Gastrocnemius medialis (tissue), 4 donors: ENCODE measurements at places on chromosomes 2 and 18. TPM values are rescaled to one million over a fixed set of nuclear protein-coding genes. Genes with fewer than 3 reads are reported as not detected.
A peak's percentile ranks its signal among the peaks of the same experiment; 100 is the strongest.

GRCh38 chr2:105578166-105578565 lies 166.5 kb upstream of the NCK2 start:
- no peak for DNase-seq

DNA sequence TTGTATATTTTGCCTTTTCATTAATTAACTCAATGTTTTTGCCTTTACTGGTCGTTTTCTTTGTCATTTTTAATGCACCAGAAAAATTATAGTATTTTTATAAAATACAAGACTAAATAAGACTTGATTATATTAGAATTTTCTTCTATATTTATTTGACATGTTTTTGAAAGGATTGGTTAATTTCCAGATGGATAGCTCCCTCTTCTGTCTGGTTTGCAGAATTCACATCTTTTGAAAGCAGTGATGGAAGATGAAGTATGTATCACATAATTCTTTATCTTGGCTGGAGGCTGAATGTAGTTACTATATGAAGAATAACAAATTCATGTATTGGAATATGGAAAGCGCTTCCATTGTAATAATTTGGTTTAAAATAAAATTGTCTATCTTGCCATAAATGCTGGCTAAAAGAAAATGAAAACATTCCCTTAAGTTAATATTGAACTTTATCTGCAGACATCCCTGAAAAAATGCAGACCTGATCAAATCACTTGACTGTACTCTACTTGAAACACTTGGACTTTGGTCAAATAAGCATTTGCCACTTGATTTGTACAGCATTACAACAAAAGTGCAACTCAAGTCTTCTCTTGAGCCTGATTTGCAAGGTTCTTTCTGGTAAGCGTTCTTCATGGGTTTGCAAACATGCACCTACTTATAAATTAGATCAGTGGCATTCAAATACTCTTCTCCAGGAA lies 86.3 kb upstream of the EFEMP1 start:
- no peak for DNase-seq

DNA sequence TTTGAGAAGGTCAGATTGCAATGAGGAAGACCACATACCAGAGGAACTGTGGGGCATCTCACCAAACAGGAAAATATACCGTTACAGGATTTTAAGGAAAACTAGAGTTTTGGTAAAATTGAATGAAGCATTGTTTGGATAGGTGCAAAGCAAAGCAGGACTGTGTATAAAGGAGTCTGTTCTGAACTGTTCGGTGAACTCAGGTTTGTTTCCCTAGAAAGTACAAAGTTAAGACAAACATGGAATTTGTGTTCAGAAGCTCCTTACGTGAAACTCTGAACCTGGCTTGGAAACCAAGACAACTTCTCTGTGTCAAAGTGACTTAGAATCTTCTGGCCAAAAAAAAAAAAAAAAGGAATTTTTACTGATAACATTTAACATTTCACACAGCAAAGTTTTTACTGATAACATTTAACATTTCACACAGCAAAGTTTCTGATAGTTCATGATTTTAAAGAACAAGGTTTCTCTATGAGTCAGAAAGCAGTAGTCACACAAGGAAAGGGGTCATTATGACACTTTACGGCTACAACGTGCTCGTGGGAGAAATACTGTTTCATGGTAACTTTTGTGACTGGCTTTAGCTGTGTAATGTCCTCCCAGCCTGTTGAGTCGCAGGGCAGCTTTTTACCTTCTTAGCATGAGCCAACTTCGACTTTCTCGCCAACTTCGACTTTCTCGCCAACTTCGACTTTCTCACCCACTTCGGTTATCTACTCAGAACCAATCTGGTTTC lies 21.2 kb upstream of the TET3 start:
- no peak for DNase-seq

- no peak for DNase-seq
Measured at GRCh38 chr2:67671464-67672450, 274.6 kb downstream of the ETAA1 start.

DNA sequence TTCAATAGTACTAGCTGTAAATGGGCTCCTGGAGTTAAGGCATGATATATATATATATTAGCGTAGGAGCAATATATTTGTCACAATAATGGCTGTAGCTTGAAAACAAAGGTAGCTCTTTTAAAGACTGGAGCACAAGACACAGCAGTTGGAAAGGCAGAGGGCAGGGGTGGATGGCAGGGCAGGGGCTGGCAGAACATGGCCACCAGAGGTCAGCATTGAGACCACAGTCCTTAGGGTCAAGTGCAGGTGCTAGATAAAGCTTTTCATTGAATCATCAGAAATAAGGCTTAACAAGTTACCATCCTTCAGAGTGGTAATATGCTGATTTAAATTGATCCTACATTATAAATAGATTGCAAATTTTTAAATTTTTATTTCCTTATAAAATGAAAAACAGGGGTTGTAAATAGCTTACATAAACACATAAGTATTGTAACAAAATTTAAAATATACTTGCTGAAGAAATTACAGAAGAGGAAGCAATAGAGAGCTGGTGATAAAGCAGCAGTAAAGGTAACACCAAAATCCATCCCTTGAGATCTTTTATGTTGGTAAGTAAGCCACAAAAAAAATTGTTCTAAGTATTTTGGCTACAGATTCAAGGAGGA lies 161.2 kb upstream of the PIEZO2 start:
- peak; percentile 21 for DNase-seq

DNA sequence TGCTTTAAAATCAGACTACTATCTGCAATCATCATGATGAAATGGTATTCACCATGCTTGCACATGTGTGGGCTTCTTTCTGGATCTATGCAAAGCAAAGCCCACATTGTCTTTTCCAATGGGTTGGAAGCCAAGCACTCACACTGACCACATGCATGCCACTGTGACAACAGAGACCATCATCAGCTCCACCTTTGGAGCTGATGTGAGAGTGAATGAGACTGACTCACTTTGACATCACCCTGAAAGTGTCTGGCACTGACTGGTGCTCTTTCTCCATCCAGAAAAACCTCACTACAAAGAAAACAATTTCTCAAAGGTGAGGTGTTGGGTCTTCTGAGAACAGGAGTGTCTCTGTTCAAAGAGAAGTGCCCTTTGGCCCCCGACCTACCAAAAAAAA lies 4.7 kb downstream of the MYO5B start:
- DNase-seq, result no peak

- DNase-seq, result no peak
Measured at GRCh38 chr2:129377078-129377469, 602.4 kb upstream of the RAB6C start.

GRCh38 chr18:62784338-62784965 lies 69.1 kb downstream of the PHLPP1 start:
- no peak for DNase-seq

DNA sequence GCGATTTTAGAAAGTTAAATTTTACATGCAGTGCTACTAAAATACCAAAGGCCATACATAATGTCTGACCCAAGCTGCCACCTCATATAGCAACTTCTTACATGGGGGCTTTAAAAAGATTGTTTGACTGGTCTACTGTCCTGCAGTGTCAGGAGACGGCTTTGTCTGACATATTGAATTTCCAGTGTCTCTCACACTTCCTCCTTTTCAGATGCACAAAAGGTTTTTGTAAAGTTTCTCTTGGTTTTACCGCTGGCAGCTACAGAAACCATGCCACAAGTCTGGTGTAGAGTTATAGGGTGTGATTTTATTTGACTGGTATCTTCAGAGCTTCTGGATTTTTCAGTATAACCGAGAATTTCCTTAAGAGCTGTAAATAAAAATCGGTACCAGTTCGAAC lies 1.1 kb upstream of the ASAP2 start:
- no peak for DNase-seq

- DNase-seq, result no peak
Measured at GRCh38 chr2:42054714-42055430, 7.1 kb downstream of the PKDCC start.

GRCh38 chr18:36265015-36265414 lies 32.5 kb upstream of the FHOD3 start:
- DNase-seq, result no peak

GRCh38 chr18:79952456-79952995 lies 1.1 kb upstream of the SLC66A2 start:
- no peak for DNase-seq

GRCh38 chr2:40199771-40200170 lies 252.1 kb downstream of the SLC8A1 start:
- no peak for DNase-seq

- DNase-seq, result no peak
Measured at GRCh38 chr18:64972545-64972944, 778.3 kb upstream of the CDH7 start.

- DNase-seq, result no peak
Measured at GRCh38 chr2:16729335-16729734, 63.7 kb upstream of the CYRIA start.

DNA sequence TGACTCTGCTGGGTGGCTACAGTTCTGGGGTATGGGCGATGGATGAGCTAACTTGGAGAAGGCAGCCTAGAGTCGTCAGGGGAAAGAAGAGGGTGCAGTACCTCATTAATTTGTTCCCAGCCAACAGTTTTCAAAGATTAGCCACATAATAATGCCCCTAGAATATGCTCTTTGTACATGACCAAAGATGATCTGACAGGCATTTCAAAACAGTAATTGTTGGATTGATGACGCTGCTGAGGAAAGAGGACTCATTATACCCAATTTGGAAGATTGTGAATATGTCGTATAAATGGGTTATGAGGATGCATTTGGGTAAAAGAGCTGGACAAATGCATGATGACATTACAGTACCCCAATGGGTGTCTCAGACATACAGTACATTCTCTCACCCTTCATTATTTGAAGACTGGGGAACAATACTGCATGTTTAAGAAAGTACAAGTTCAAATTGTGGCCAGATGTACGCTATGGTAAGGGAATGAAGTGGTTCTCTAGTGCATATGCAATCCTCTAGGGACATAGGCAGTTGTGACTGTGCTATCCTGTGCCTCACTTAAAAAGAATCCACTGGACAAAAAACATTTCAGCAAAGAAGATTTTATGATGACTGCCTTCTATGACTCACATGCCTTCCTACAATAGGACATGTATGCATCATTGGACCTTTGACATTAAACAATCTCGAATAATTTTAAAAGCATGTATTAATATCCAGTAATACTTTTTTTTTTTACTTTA lies 233.2 kb downstream of the CNTNAP5 start:
- DNase-seq, result no peak

DNA sequence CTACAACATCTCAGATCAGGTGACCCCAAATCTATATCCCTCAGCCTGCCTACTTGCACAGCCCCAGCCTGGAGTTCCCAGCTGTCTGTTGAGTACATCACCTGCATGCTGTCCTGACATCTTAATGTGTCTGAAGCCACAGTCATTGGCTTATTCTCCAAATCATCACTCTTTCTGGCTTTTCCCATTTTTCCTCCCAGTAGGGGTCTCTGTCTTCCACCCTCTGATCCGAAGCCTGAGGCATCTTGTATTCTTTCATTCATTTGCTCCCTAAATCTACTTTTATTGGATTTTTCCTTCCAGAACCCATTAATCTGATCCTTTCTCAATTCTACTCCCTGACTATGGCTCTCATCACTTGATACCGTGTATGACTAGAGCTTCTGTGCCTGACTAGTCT lies 332.9 kb upstream of the DCC start:
- DNase-seq, result no peak

GRCh38 chr2:201279079-201279478 lies 18.7 kb downstream of the CASP8 start:
- no peak for DNase-seq

GRCh38 chr2:181354626-181355025 lies 102.6 kb upstream of the ITGA4 start:
- no peak for DNase-seq

DNA sequence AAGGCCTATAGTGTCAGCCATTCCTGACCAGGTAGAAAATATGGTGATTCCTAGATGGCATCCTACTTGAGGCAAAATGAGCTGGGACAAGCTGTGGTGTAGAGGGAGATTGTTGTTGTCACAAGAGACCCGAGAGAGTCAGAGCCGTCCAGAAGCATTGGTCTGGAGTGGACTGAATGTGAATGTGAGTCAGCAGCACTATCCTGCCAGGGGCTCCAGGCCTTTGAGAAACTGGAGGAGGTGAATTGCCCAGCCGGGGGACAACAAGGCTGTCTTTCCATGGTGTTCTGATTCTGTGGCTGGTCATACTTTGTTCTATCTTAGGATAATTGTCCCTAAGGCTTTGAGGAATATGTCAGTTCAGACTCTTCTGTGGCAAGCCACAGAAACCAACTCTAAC lies 29.4 kb upstream of the EIF2AK3 start:
- DNase-seq, result peak; percentile 66

Gene NDC80
- not detected for total RNA-seq

Gene EDAR
- total RNA-seq, result not detected

Gene SKOR2
- not detected for total RNA-seq

Gene IL1A
- total RNA-seq, result not detected

Gene MARCHF7
- total RNA-seq, result 93.6 TPM

Gene ADRA2B
- total RNA-seq, result 2.4 TPM

Gene IL36A
- total RNA-seq, result not detected

Gene POTEI
- not detected for total RNA-seq
